ENCODE measurements at places on chromosomes 13 and 19. TPM values are rescaled to one million over a fixed set of nuclear protein-coding genes. Genes with fewer than 3 reads are reported as not detected.

- no peak for DNase-seq
Observed at GRCh38 chr19:44777715-44778347, at the start of gene CBLC. Gene CBLC (plus strand): TSS chr19:44777890. CDS start chr19:44777932, 42 bp downstream.

- DNase-seq: no peak
Observed at GRCh38 chr19:21566073-21566472, 60.7 kb downstream of the ZNF429 start.

DNA sequence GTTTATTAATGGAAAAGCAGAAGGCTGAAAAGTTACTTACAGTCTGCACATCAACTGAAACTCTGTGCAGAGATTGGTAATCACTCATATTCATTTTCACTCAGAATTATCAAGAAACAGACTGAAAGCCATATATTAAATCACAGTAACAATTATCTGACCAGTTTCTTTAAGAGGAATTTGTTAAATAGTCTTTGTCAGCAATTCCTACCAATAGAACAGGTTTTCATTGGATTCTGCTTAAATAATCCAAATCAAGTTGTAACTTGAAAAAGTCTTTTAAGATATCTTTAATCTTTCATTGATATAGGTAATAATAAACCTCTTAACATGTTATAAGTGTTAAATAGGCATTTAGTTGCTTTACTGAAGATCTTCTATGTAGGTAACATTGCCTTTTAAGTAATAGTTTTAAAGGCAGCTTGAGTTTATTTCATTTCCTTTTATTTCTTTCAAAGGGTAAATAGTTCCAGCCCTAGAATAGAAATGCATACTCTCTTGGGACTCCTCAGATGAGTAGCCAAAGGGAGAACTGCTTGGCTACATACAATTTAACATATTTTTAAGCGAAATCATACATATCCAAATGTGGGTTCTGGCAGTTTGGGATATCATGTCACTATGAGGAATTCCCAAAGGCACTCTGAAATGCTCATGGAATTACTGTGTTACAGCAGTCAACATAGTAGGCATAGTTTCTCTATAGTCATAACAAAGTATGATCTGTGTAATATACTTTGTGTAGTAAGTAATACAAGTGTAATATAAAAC is 326.0 kb upstream of the SPRY2 start:
- DNase-seq: no peak

DNA sequence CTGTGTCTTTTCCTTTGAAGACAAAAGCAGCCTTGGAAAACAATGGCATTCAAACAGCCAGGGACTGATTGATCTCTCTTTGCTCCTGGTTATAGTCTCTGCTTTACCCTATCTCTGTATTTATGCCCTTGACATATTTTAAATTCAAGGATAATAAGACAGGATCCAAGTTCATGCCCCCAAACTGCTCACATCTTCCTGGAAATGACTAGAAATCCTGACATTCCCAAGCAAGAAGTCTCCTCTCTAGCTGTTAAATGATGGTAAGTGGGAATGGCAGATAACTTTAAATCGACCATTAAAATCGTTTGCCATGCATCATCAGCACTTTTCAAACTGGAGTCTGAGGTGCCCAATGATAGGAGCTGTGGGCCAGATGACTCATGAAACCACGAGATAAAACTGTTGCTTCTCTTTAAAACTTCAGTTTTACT is 435.6 kb downstream of the FOXO1 start:
- peak; percentile 35 for DNase-seq

DNA sequence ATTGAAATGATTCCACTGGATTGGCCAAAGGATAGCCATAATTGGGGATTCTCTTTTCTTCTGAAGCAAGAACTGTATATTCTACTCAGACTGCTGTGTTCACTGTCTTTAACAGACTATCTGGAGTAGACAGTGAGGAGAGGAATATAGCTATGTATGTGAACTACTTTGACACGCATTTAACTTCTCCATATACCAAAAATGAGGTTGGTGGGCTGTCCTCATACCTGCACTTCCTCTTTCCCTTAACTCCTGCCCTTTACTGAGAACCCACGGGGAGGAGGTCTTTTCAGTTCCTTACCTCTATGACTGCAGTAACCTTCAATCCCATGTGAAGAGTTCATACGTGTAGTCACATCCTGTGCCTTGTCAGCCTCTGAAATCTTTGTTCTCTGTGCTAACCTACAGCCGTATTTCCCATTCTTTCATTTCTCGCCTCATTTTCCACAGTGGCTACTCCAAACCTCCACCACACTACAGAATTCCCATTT is 305.8 kb downstream of the MTUS2 start:
- no peak for DNase-seq

- peak; percentile 70 for DNase-seq
Observed at GRCh38 chr19:18895038-18895823, 727 bp downstream of the CERS1 start.

- DNase-seq: no peak
Observed at GRCh38 chr13:111908361-111908760, 158.6 kb upstream of the SOX1 start.

DNA sequence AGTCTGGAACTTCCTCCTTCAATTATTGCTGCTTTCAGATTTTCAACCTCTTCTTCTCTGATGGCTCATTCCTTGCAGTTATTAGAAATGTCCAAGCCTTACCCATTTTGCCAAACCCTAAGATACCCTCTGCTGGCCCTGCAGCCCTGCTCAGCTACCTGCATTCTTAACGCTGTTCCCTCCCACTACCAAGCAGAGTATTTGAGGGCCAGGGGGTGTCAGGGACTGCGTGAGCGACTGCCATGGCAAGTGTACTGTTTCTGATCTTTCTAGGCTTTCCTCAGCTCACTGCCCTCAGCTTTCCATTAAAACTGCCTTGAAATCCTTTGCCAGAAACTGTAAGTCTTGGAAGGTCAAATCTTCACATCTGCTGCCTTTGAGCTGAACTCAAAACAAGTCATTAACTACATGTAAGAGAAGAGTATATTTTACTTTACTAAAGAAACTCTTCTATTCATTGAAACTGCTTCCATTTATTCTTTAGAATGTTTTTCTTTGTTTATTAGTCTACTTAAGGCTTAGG is 41.0 kb downstream of the HS6ST3 start:
- no peak for DNase-seq

GRCh38 chr19:4576016-4576933 is 16.8 kb upstream of the SEMA6B start:
- peak; percentile 82 for DNase-seq

DNA sequence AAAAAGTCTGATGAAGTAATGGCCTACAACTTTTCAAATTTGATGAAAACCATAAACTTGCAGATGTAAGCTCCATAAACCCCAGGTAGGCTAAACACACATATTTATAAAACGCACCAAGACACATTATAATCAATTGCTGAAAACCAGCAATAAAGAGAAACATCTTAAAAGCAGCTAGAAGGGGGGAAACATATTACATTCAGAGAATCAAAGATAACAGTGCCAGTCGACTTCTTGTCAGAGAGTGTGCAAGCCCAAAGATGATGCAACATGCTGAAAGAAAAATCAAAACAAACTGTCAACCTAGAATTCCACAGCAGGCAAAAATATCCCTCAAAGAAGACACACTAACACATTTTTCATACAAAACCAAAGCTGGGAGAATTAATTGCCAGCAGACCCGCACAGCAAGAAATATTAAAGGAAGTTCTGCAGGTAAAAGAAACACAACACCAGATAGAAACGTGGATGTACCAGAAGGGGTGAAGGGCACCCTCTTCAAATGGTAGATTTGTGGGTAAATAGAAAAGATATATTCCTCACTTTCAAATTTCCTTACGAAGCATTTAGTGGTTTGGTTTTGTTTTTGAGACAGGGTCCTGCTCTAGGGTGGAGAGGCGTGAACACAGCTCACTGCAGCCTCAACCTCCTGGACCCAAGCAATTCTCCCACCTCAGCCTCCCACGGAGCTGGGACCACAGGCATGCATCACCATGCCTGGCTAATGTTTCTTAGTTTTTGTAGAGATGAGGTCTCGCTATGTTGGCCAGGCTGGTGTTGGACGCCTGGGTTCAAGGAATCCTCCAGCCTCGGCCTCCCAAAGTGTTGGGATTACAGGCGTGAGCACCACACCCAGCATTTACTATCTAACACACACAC is 16.5 kb upstream of the ATP1A3 start:
- no peak for DNase-seq

DNA sequence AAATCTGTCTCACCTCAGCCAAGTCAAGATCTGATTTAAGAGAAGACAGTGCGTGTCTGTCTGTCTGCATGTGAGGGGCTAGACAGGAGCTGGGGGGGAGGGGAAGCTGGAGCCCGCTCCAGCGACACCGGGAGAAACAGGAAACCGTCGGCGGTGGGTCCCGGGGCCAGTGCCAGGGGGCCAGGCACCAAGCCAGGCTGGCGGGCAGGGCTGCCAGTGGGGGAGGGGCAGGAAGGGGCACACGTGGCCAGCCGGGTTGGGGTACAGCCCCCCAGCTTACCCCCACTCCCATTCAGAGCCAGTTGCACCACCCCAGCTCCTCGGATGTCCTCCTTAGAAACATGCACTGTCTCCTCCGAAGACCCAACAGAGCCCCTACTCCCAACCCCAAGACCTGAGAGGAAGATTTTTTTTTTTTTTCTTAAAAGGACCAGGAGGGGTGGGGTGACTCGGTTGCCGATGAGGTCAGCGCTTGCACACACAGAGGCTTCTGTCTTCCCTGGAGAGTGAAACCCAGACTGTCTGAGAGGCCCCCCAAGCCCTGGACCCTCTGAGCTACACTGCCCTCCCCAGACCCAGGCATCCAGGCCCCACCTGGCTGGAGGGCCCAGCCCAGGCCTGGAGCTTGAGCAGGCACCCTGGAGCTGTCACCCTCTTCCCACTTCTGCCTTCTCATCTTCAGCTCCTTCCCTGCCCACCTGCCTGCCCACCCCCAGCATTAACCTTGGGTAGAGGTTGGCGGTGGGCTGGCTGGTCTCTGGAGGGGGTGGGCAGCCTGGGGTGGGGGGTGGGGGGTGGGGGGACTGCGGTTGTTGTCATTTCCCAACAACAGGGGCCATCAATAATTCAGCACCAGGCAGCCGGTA is 4.0 kb downstream of the ERF start:
- peak; percentile 78 for DNase-seq

DNA sequence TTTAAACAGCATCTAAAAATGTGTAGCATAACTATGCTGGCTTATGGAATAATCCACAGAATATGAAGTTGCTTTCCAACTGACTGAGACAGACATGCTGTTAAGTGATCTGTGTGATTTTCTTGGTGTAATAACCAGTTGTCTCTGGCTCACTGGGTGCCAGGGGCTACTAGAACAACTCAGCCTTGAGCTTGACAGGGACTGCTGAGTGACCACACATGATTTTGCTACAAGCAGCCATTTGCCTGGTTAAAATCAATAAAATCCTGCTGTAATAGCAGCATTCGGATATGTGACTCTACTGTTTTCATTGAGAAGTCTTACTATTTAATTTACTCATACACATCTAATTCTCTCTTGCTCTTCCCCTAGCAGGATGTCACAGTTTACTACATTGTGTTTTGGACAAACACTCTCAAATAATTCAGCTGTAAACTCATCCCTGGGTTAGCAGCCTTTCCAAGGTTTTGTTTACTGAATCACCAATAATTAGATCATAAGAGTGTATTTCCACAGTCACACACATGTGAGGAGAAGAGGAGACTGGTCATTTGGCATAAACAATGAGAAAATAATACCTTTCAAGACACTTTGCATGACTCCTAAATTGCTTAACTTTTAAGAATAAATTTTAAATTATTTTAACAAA is 426.2 kb downstream of the PCDH9 start:
- DNase-seq: no peak

Gene S1PR5
- 2.2 TPM for total RNA-seq

Gene ANGPTL8
- total RNA-seq: not detected

Gene SIGLEC5
- total RNA-seq: 0.74 TPM

Gene ICAM5
- total RNA-seq: 2.2 TPM

Gene MVB12A
- total RNA-seq: 102 TPM

Gene ZNF709
- total RNA-seq: 0.80 TPM

Gene FFAR2
- not detected for total RNA-seq

Gene GDF15
- 7.3 TPM for total RNA-seq

Measured in Daoy (cell line).